ENCODE measurements at places on chromosomes 4 and X. TPM values are rescaled to one million over a fixed set of nuclear protein-coding genes. Genes with fewer than 3 reads are reported as not detected.

The ATP8A1 gene
- 16.1 TPM for polyA plus RNA-seq

The MAB21L2 gene
- not detected for polyA plus RNA-seq

The SRPK3 gene
- 0.07 TPM for polyA plus RNA-seq

The ARMCX5 gene
- polyA plus RNA-seq, result 5.7 TPM

The ENPEP gene
- polyA plus RNA-seq, result 1.8 TPM

The WDR13 gene
- 90.4 TPM for polyA plus RNA-seq

The FGD1 gene
- 0.98 TPM for polyA plus RNA-seq

The ADH4 gene
- polyA plus RNA-seq, result 0.61 TPM

The GAB3 gene
- polyA plus RNA-seq, result 8.4 TPM

The SPANXA2 gene
- polyA plus RNA-seq, result not detected

The TEC gene
- polyA plus RNA-seq, result 2.0 TPM

The RHOXF2B gene
- polyA plus RNA-seq, result not detected

The UBA6 gene
- 7.2 TPM for polyA plus RNA-seq

The SORBS2 gene
- 5.9 TPM for polyA plus RNA-seq

The RRH gene
- polyA plus RNA-seq, result not detected

The TRIM2 gene
- polyA plus RNA-seq, result 3.2 TPM

The CFAP47 gene
- polyA plus RNA-seq, result not detected

The MAGEB2 gene
- polyA plus RNA-seq, result not detected

The XPNPEP2 gene
- polyA plus RNA-seq, result 0.22 TPM

The FAT1 gene
- polyA plus RNA-seq, result 1.9 TPM

The DCLK2 gene
- polyA plus RNA-seq, result 2.5 TPM

The SERTM2 gene
- 0.38 TPM for polyA plus RNA-seq

The ARHGAP6 gene
- 2.7 TPM for polyA plus RNA-seq

The DRD5 gene
- not detected for polyA plus RNA-seq

The MTTP gene
- polyA plus RNA-seq, result 0.10 TPM

The SLC34A2 gene
- polyA plus RNA-seq, result 0.16 TPM

The CRMP1 gene
- polyA plus RNA-seq, result 0.04 TPM

The CXXC4 gene
- polyA plus RNA-seq, result 0.15 TPM

The PDCL2 gene
- not detected for polyA plus RNA-seq

The VEGFD gene
- 0.71 TPM for polyA plus RNA-seq

The GSX2 gene
- not detected for polyA plus RNA-seq

The DDX53 gene
- polyA plus RNA-seq, result not detected

The NEUROG2 gene
- not detected for polyA plus RNA-seq

The HTRA3 gene
- 1.9 TPM for polyA plus RNA-seq

The HELT gene
- polyA plus RNA-seq, result not detected

The NPFFR2 gene
- polyA plus RNA-seq, result not detected

The MAP3K15 gene
- polyA plus RNA-seq, result 3.9 TPM

The XKRX gene
- 0.62 TPM for polyA plus RNA-seq

The AR gene
- 0.13 TPM for polyA plus RNA-seq

The AVPR2 gene
- polyA plus RNA-seq, result 0.77 TPM

The ZNF711 gene
- 4.3 TPM for polyA plus RNA-seq

The IL15 gene
- 37.0 TPM for polyA plus RNA-seq

The GRIA2 gene
- not detected for polyA plus RNA-seq

The CXCL3 gene
- polyA plus RNA-seq, result 2.3 TPM

The GLRB gene
- 0.03 TPM for polyA plus RNA-seq

The CLTRN gene
- polyA plus RNA-seq, result 0.48 TPM

The LRCH2 gene
- polyA plus RNA-seq, result 0.47 TPM

The JCHAIN gene
- 181 TPM for polyA plus RNA-seq

The NDST3 gene
- polyA plus RNA-seq, result 0.24 TPM

The TMEM255A gene
- 1.0 TPM for polyA plus RNA-seq
